ENCODE measurements at places on chromosomes 4 and X.

DNA sequence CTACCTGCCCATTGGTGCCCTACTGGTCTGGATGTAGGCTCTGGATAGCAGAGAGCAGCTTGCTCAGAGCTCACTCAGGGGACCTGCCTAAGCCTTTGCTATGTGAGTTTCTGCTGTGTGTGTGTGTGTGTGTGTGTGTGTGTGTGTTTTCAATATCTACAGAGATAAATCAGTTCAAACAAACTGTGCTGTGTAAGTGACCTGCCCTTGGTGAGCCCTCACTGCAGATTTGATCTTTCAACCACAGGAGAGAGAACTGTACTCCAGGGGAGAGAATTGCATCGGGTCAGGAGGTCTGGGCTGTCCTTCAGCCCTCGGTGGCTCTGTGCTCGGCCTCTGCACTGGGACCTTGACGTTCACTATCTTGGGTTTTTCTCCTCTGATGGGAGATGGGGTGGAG, 35.0 kb upstream of the CDKN2AIP start:
- DNase-seq: no peak

DNA sequence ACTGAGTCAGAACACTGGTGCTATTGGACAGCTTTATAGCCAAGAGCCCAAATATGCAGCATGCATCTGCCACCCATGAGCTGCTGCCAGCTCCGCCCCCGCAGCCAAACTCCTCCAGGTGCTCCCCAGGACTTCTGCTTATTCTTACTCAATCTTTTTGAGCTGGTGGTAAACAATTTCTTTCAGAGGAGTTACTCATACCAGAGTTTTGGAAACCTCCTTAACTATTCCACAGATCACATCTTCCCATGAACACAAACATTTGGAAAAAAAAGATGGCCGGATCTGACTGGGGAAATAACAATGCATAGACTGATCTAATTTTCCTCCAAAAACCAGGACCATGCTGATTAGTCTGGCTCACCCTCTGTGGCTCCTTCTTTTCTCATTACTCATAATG, 399.9 kb downstream of the GPM6A start:
- DNase-seq: peak; percentile 72

DNA sequence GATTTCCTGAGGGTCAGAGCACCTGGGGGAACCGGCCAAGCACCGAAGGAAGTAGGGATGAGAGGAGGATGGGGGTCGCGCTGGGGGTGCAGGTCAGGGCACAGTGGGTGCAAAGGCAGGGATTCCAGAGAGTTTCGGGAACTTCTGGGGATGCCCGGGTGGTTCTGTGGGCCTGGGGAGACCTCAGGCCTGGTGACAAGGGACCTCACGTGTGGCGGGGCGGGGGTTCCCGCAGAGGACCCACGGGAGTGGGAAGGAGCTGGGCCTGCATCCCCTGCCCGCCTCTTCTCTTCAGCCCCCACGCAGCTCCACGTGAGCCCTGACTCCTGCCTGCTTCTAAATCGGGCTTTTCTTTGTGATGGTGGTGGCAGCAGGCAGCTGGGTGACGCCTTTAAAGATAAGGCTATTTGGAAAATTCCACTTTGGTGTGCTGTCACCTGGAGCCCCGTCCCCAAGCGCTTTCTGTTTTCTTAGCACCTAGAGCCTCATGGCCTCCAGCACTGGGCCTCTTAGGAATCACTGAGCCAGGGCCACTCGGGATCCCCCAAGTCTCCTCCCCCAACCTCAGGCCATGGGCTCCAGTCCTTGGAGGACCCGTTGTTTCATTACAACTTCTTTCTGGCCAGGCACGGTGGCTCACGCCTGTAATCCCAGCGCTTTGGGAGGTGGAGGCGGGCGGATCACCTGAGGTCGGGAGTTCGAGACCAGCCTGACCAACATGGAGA, 7.1 kb upstream of the TBC1D14 start:
- DNase-seq: no peak

DNA sequence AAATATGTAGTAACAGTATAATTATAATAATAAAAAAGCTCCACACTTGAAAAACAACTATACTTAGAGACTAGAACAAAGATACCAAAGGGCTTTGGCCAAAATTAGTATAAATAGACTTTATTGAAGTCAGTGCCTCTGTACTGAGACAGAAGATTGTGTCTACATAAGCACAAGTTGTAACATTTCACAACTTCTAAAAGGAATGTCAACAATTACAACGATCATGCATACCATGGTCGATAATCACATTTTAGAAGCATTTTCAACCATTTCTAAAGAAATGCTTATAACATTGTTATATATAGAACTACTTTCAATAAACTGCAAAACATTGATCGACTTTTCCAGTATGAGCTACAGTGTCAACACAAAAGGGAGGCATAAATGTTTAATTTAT, 57.0 kb downstream of the DHX15 start:
- DNase-seq: no peak

- no peak for DNase-seq
Measured at GRCh38 chr4:4590546-4590945, 48.7 kb upstream of the STX18 start.

- DNase-seq: peak; percentile 57
Measured at GRCh38 chrX:50827996-50828395, 14.0 kb upstream of the SHROOM4 start.

Data from cardiac fibroblast (primary cell).